CD4-positive, alpha-beta memory T cell (primary cell): ENCODE measurements at places on chromosomes 6 and 20. TPM values are rescaled to one million over a fixed set of nuclear protein-coding genes. Genes with fewer than 3 reads are reported as not detected.

The BEND6 gene
- total RNA-seq = not detected

The OPRL1 gene
- 1.1 TPM for total RNA-seq

The ELOVL2 gene
- total RNA-seq = not detected

The FAM83C gene
- total RNA-seq = not detected

The ACOT13 gene
- 12.5 TPM for total RNA-seq

The TUBB2B gene
- total RNA-seq = not detected

The PGC gene
- total RNA-seq = not detected
